ENCODE measurements at places on chromosomes 2 and 18.

DNA sequence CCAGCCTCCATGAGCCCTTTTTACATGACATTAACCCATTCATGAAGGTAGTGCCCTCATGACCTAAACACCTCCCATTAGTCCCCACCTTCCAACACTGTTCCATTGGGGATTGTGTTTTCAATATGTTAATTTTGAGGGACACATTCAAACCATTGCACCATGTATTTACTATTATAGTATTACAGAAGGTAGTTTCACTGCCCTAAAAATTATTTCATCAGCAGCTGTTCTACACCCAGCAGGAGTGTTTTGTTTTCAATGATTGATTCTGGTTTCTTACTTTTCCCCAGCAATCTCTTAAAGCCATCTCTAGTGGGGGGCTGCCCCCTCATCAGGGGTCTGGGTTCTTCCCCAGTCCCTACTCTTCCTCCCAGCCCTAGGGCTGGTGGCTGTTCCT, 71.9 kb downstream of the CERS6 start:
- DNase-seq = no peak

GRCh38 chr18:22189449-22190166, 20.2 kb downstream of the GATA6 start:
- DNase-seq = no peak

- no peak for DNase-seq
Measured at GRCh38 chr18:38244480-38244879, 678.9 kb upstream of the CELF4 start.

DNA sequence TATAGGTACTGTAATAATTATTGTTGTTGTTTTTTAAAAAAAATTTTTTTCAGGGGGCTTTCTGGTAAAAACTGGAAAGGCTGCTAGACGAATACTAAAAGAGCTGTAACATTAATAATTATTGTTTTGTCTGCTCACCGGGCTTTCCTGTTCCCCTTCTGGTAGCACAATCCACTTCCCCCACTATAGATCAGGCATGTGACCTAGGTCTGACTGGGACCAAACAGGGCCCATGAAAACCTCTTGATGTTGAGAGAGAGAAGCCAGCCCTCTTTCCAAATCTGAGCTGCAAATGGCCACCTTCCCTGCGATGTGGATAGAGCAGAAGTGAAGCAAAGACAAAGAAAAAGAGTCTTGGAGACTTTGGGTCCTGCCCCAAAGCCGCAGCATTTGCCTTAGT, 23.4 kb downstream of the SH2D6 start:
- DNase-seq = no peak

GRCh38 chr2:207935991-207936370, 89.3 kb downstream of the PLEKHM3 start:
- no peak for DNase-seq

GRCh38 chr18:21897811-21898210, 157.2 kb downstream of the MIB1 start:
- peak; percentile 21 for DNase-seq

DNA sequence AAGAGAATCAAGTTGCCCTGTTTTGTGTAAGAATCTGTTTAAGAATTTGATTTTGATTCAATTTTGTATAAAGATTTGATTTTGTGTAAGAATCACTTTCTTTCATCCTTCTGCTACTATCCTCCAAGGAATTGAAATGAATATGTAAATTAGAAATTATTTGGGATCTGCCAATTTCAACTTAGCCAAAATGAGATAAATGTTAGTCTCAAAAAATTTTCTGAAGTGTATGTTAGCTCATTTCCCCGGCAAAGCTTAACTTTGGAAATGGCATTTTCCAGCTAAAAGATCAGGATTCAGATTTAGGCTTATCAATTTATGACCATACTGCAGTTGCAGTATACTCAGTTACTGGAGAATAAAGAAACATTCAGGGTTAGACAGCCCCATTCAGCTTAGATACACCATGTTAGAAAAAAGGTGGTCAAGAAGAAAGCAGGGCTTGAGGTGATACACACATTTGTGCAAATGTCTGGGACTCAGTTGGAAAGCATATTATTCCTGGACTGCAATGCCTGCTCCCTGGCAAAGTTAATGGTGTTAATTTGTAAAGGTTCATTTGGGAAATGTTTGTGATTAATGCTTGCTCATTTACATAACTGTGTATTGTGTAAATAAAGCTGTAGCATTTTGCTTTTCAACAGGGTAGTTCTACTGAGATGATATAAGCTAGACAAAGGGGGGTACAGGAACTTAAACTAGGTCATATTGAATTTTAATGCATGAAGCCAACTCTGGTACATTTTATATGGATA, 247.8 kb upstream of the SESTD1 start:
- no peak for DNase-seq

- no peak for DNase-seq
Measured at GRCh38 chr2:190766595-190766994, 114.0 kb upstream of the GLS start.

- no peak for DNase-seq
Measured at GRCh38 chr2:171226461-171226860, 65.8 kb upstream of the TLK1 start.

DNA sequence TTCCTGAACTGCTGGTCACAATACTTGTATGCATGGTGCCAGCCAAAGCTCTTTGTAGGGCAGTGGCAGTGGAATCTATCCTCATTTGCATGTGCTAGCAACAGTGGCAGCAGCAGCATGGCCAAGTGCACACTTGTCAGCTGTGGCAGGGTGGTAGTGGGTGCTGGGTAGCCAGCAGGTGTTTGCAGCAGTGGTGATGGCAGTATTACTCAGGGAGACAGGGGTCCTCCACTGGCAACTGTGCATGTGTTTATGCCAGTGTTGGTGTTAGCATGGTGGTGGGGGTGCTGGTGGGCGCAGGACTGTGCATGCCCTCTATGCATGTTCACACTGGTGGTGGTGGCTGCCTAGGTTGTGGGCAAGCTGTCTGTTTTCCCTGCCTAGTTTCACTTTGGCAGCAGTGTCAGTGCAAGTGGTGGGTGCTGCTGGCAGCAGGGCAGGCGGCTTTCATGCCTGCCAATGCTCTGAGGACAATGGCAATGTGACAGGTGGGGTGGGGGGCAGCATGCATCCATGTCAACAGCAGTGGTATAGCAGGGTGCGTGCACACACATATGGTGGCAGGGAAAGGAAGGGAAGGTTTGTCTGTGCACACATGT, 41.2 kb downstream of the GALNT13 start:
- DNase-seq = no peak

- DNase-seq = no peak
Measured at GRCh38 chr18:74376523-74376922, 60.9 kb downstream of the C18orf63 start.

GRCh38 chr2:28809927-28810326, 707 bp upstream of the SPDYA start:
- DNase-seq = no peak

DNA sequence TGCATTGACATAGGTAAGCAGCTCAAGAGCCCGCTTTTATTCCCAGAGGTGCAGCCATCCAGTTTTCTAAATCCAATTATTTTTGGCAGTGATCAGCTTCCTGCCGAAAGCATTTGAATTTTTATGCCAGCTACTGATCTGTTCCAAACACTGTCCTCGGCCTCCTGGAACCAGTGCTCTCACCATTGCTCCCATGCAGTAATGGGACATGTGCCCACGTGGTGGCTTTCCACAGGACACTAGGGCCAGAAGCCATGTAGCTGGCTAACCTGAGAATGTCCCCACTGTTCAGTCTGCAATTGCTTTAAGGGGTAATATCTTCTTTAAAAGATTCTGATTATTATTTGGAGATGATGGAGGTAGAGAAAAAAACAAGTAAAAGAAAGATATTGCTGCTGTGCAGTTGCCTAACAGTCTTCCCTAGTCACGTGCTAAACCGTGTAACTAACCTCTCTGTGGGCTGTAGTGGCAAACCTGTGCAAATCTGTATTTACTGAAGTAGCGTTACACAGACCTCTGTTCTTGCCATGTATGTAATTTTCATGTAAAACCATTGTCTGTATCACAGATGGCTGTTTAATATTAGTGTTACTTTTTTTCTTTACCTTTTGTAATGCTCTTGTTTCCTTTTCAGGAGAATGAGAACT, 13.0 kb downstream of the GRHL1 start:
- no peak for DNase-seq

DNA sequence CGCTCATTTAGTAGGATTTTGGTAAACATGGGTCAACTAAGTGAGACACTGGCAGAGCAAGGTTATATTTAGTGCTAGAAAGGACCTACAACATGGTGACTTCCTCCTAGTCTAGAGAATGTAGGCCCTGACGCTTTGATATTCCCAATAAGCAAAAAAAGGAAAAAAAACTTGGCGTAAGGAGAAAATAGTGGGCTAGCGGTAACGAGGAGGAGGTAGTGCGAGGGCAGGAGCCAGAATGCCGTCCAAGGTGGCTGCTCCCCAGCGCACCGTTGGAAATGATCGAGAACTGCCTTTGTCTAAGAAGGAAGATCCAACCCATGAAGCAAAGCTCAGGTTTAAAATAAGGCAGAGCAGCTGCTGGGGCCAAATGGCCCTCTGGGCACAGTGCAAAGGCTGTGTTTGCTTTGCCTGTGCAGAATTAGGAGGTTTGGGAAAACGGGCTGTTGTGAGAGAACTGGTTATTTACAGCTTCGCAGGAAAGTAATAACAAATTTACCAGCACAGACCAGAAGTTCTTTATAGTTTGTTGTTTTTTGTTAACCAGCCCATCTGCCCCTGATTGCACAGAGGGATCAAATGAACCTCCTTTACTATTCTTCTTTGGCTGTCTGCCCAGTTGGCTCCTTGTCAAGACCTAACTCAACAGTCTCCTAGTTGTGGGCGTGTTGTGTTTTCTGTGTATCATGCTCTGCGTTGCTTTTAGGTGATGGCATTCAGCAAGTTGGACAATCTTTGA, 86.6 kb downstream of the ITGB1BP1 start:
- no peak for DNase-seq

- no peak for DNase-seq
Measured at GRCh38 chr2:70561893-70562292, 8.3 kb upstream of the TGFA start.

- no peak for DNase-seq
Measured at GRCh38 chr2:238518172-238518820, 91.6 kb downstream of the ASB1 start.

GRCh38 chr2:66845307-66845706, 410.4 kb downstream of the MEIS1 start:
- DNase-seq = no peak

DNA sequence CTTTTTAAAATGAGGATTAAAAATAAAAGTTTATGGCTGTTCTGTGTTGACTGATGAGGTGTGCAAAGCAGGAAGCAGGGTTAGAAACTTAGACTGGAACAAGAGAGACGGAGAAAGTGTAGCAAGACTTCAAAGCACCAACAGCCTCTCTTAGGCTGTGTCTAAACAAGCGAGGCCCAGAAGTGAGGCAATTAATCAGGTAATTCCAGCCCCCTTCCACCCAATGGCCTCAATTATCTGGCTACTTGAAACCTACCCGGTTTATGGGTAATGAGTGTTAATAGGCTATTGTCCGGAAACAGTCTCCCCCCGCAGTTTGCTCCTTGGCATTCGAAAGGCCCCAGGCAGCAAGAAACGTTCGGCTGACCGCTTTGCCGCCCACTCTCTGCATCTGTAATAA, 171.7 kb upstream of the MYCN start:
- no peak for DNase-seq

GRCh38 chr2:108323619-108324018, 34.9 kb downstream of the SULT1C2 start:
- no peak for DNase-seq

DNA sequence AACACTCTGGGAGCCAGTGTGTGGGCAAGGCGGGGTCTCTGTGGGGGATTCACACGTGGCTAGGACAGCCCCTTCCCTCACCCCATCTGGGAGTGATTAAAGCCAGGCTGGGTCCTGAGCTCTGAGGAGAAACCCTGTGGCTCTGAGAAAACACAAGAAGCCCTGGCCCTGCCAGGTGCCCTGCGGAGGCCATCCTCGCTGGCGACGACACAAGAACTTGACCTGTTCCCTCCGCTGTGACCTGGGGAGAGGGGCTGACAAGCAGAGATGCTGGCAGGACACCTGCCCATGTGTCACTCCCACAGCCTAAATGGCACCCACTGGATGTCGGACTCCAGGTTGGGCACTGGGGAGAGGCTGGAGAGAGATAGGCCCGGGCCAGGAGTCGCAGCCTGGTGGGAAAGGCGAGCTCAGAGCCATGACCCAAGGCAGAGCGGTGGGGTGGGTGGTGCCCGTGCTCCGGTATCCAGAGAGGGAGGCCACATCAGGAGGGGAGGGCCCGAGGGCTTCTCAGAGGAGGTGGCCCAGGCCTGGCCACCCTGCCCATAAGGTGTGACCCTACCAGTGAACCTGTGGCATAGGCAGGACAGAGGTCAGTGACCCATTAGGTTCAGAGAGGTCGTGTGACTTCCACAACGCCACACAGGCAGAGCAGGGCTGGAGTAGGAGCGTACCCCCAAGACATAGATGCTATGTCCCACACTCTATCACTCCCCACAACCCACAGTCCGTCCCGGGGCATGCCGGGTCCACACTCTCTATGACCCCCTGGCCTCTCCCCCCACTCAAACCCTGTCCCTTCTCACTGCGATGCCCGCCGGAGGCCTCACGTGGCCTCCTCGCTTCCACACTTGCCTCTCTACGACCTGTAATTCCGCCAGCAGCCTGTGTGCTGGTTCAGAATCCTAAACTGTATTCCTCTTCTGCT, 59.4 kb upstream of the HPCAL1 start:
- DNase-seq = no peak

Data from stimulated activated naive CD8-positive, alpha-beta T cell treated with anti-CD3 and anti-CD28 coated beads, Interleukin-15, amount 100 ng/mL, for 72 hours (primary cell).